NCI-H187 treated with DMSO at 0.1 percent for 48 hours (cell line): ENCODE measurements at places on chromosomes 7 and 10.

DNA sequence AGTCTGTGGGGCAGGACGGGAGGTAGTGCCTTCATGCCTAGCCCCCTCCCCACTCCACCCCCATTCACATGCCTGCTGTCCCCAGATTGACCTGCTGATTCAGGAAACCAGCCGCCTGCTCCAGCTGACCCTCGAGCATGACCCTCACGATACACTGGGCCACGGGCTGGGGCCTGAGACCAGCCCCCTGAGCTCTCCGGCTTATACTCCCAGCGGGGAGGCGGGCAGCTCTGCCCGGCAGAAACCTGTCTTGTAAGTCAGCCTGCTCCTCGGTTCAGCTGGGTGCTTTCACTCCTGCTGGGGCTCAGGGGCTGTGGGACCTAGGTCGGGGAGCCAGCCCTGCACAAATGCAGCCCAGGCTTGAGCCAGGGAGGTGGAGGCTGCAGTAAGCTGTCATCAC, 22.4 kb downstream of the LIMK1 start:
- no peak for DNase-seq

- no peak for DNase-seq
These were observed 109.3 kb downstream of the TNS3 start for GRCh38 chr7:47472444-47473157.

DNA sequence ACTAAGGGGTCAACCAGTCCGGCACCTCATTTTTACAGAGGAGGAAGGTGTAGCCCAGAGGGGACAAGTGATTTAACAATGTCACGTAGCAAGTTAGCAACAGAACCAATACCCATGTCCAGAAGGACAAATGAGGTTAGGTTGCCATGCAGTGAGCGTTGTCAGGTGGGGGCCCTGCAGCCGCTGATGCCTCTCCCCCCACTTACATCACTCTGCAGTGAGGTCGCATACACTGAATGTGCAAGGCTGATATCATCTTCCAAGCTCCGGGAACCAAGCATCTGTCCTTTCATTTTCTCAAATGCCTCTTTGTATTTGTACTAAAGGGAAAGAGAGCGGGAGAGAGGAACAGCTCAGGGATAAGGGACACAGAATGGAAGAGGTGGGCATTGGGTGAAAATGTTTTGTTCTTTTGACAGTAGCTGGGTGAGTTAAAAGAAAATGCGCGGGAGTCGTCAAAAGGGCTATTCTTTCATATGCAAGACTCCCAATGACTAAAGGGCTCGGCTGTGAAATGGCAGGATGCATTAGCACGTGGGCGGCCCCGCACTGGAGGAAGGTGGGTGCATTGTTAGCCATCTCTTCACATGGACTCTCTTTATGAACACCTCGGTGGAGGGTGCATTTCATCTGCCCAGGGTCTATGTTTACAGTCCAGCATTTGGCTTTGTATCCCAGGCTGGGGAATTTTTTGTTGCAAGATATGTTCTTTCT, 49.7 kb downstream of the NRAP start:
- DNase-seq: no peak

DNA sequence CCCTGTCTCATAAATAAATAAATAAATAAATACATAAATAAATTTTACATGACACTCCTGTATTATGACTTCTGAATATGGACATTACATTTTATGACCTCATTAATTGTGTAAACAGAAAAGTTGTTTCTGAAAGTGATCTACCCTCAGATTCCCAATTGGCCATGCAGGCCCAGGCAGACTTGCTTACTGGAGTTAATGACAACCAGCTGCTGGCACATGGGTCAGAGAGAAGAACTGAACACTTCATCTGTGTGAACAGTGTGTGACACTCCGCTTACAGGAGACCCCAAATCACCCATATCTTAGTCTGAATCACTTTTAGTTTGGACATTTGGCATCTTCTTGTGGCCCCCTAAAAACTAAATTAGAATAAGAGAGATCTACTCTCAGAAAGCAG, 31.4 kb downstream of the PARP12 start:
- DNase-seq: no peak

DNA sequence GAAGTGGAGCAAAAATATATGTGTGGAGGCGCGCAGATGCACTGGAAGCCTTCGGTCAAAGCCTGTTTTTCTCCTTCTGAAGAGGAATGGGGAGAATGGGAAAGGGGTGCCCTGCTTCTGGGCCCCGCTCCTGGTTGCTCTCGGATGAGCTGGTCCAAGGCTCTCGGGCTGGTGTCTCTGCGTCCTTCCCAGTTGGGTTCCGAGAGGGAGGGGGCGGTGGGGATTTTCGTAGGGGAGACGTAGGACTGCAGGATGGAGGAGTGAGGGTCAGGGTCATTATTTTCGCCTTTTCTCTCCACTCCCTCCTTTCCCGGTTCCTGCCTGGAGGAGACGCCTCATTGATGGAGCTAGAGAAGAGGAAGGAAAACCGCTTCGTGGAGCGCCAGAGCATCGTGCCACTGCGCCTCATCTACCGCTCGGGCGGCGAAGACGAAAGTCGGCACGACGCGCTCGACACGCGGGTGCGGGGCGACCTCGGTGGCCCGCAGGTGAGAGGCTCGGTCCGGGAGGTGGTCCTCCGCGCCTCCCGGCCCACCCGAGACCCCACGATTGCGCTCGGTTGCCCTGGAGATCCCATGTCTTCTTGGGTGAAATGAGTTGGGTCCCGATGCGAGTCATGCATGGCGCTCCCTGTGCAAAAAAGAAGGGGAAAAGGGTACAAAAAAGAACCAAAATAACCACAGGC, 790 bp downstream of the ADAM22 start:
- no peak for DNase-seq

DNA sequence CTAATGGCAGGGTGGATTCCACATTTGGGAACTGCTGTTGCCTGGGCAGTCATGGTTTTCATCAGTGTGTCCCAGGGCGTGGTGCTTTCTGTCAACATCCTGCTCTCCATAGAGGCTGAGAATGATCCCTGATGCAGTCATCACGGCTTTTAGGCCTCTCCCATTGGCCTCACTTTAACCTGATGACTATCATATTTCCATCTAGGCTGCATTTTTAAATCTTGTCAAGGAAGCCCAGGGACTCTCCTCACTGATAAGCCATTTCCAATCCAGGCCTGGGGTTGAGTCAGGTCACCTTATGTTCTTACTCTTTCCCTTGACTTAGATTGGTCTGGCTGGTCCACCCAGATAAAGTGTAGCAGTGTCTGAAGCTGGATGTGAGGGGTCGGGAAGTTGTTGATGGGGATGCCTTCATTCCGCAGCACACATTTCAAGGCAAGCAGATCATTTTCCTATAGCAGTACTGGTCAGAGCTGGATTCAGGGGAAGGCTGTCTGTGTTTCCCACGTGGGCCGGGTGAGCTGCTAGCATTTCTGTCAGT, 177.0 kb downstream of the AUTS2 start:
- no peak for DNase-seq

DNA sequence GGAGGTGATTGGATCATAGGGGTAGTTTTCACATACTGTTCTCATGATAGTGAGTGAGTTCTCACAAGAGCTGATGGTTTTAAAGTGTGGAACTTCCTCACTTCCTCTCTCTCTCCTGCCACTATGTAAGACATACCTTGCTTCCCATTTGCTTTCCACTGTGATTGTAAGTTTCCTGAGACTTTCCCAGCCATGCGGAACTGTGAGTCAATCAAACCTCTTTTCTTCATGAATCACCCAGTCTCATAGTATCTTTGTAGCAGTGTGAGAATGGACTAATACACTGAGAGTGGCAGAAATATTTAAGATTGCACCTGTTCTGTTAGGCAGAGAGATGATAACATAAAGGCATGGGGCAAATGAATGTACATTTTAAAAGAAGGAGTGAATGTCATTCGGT, 507.8 kb downstream of the SORCS3 start:
- no peak for DNase-seq

DNA sequence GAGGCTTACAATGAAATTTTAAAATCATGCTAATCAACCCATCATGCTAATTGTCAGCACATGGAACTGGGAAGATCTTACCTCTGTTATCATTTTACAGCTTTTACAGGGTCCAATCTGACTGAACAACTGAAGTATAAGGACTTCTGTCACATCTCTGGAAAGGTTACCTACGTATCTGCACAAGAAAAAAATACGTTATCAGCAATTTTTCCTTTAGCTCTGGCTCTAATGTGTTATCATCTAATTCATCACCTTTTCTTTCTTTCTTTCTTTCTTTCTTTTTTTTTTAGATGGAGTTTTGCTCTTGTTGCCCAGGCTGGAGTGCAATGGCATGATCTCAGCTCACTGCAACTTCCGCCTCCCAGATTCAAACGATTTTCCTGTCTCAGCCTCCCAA, 8.7 kb downstream of the TIAL1 start:
- no peak for DNase-seq

- DNase-seq: no peak
These were observed 31.8 kb downstream of the EZH2 start for GRCh38 chr7:148852272-148852671.

DNA sequence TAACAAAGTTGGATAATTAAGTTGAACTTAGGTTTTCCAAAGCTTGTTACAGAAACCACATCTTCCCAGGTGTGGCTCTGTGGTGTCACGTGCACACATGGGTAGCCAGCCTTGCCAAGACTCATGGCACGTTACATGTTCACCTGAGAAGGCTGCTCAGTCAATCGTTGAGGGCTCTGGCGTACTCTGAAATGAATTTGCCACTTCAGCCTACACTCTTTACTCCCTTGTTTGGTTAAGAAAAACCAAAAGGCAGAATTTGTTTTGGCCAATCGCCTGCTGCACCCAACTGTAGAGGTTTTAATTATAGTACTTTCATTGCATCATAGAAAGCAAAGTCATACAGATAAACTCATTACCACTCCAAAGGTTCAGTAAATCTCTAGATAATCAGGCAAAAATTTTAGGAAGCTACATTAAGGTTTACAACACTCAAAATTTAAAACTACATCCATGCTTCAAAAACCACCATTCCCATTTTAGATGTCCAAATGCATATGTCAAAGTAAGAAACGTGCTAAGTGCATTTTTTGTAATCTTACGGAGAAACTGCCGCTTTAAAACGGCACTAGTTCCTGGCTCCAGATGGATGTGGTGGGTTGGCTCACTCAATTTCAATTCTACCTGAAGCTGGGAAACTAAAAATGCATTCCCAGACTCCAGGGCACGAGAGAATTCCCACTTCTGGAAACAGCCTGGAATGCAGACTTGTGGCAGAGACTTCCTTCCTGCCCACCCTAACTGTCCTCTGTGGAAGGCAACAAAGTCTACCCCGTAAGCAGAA, 88.4 kb downstream of the DIP2C start:
- DNase-seq: no peak

- DNase-seq: no peak
These were observed 693.1 kb downstream of the PARD3 start for GRCh38 chr10:34121781-34122622.

DNA sequence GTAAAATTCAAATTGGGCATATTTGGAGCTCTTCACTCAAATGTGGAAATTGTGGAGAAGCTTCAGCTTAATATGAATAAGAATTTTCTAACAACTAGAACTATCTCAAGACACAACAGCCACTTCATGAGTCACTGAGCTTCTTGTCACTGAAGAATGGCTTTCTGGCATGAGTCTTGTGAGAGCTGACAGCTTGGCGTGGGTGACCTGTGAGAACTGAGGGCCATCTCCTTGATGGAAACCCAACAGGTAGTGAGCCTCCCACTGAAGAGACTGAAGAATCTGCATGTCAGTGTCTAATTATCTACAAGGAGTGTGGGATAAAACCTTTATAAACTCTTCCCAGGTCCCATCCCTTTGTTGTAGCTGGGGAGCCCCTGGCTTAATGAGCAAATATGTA, 66.0 kb downstream of the CLEC2L start:
- DNase-seq: no peak

- no peak for DNase-seq
These were observed 18.9 kb upstream of the FFAR4 start for GRCh38 chr10:93547522-93547921.

- DNase-seq: no peak
These were observed 28.2 kb downstream of the CUBN start for GRCh38 chr10:17101257-17101909.

GRCh38 chr7:147756300-147756699, 834.3 kb upstream of the C7orf33 start:
- no peak for DNase-seq

- no peak for DNase-seq
These were observed 201.3 kb downstream of the PTPRN2 start for GRCh38 chr7:158386355-158386618.

DNA sequence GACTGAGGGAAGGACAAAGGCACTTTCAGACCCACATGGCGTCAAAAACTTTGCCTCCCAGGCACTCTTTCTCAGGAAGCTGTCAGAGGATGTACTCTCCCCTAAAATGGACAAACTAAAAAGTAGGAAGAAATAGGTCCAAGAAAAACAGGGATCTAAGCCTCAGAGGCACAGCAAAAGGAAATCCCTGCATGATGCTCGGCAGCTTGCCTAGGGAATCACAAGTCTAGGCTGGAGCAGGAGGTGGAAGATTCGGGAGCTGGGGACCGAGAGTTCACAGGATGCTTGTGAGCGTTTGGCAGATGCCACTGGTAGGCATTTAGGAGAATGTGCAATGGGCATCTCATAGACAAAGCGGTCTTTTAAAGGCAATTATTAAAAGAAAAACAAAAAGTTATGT, 60.8 kb downstream of the ATXN7L1 start:
- no peak for DNase-seq

GRCh38 chr7:6159524-6160031, 112.8 kb downstream of the CYTH3 start:
- DNase-seq: no peak

DNA sequence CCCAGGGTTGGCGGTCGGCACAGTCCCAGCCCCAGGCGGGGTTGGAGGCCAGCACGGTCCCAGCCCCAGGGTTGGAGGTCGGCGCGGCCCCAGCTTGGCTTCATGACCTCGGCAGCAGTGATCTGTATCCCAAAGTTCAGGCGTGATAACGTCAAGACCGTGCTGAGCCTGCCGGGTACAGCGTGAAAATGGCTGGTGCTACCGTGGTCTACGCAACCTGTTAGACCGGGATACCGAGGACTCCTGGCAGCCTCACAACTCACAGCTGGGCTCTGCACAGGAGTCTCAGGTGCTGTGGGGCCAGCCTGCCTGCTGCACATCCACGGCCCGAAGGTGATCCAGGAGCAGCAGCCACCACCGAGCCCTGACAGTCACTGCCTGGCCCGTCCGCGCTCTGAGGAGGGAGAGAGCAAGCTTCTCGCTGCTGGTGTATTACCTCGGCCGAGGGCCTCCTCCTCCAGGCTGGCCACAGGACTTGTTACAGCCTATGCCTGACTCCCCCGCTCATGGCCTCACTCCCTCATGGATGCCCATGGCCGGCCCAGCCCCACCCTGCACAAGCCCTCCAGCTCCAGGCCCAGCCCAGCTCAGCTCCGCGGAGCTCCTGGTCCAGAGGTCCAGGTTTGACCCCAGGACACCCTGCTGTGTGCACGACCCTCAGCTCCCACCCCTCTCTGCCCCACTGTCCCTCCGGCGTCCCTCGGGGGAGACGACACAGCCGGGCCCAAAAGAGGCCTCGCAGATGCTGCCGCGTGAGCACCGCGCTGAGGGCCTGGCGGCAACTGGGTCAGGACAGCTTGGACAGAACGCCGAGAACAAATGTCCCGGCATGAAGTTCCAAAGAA, 156.0 kb downstream of the ELFN1 start:
- no peak for DNase-seq

GRCh38 chr10:72132854-72133253, 44.5 kb upstream of the SPOCK2 start:
- no peak for DNase-seq
